ENCODE measurements at places on chromosomes 12 and 14.

DNA sequence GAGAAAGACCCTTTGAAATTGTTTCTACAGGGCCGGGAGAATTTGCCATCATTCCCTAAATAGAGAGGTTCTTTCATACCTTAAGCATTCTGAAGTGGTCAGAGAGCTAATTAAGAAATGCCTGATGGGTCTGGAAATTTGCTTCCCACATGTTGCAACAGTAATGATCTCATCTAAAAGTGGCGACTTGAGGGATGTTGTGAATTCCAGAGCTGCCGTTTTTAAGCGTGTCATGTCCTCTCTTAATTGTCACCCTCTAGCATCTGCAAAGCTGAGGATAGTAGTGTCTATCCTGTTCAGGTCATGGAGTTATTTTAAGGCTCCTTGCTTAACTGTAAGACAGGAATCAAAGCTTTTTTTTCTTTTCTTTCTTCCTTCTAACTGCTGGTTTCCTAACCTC, 60.4 kb downstream of the FOS start:
- no peak for DNase-seq

DNA sequence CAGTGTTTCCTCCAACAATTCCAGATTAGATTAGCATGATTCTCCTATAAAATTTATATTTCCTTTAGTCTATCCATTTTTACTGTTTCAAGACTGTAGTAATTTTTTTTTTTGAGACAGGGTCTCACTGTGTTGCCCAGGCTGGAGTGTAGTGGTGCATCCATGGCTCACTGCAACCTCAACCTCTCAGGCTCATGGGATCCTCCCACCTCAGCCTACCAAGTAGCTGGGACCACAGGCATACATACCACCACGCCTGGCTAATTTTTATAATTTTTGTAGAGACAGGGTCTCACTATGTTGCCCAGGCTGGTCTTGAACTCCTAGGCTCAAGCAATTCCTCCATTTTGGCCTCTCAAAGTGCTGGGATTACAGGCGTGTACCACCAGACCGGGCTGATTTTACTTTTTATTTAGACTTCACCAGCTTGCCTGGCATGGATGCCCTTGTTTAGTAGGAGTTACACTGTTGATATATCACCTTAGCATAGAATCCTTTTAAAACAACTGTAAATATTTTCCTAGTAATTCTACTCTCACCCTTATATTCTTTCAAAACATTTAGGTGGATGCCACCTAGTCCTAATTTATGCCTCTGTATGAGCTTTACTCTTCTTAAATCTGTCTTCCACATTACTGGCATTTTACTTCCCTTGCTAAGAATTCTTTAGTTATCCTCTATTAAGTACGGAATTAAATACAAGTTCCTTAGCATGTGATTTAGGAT, 55.8 kb upstream of the LIMA1 start:
- DNase-seq: no peak

GRCh38 chr14:65035049-65035448, 48.4 kb downstream of the FNTB start:
- DNase-seq: no peak

DNA sequence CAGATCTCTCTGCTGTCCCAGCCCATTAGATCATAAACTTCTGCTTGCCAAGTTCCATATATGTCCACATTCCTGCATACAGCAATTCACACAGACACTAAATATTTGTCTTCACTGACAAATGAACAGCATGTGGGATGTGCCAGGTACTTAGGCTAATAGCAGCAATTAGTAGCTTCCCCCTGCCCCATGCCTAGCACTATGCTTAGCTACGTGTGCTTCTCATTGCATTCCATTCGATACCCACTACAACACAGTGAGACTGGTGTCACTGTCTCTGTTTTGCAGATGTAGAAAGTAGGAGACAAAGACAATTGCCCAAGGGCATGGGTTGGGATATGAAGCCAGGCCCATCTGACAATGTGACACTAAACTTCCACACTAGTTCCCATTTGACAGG, 308.4 kb downstream of the BCL11B start:
- DNase-seq: no peak

DNA sequence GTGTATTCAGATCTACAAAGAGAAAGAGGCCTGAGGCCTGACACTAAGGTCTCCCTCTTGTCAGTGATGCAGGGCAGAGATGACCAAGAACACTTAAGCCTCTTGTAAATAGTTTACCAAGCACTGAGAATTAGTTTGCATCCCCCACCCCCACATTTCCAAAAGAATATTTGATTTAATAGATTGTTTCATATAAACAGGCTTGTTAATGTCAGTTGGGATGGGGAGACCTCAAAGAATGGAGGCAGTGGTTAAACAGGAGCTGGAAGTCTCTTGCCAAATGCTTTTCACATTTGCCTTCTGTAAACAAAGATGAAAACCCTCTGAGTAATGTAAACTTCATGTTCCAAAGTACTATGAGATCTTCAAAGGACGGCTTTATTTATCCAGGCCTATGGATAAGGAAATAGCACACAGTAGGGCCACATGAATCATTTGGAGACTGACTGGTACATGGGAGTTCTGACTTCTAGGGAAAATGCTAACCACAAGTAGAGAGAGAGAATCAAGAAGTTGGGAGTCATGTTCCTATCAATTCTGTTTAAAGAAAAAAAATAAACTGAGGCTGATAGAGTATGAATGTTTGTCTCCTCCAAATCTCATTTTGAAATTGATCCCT, 234.7 kb downstream of the ANO2 start:
- no peak for DNase-seq

DNA sequence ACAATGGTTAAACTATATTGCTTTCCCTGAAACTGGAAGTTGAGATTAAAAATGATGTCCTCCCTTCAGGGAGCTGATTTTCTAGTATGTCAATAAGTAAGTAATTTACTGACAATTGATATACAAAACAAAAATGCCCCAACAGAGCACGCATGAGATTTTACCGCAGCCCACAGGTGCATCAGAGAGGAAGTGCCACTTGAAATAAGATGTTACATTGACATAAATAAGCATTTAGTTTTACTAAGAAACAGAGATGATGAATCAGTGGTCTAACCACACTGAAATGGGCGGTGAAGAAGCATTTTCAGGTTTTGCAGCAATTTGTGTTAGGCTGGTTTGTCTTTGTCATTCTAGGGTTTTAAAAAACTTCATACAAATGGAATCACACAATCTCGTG, 8.8 kb upstream of the CLECL1 start:
- DNase-seq: no peak

DNA sequence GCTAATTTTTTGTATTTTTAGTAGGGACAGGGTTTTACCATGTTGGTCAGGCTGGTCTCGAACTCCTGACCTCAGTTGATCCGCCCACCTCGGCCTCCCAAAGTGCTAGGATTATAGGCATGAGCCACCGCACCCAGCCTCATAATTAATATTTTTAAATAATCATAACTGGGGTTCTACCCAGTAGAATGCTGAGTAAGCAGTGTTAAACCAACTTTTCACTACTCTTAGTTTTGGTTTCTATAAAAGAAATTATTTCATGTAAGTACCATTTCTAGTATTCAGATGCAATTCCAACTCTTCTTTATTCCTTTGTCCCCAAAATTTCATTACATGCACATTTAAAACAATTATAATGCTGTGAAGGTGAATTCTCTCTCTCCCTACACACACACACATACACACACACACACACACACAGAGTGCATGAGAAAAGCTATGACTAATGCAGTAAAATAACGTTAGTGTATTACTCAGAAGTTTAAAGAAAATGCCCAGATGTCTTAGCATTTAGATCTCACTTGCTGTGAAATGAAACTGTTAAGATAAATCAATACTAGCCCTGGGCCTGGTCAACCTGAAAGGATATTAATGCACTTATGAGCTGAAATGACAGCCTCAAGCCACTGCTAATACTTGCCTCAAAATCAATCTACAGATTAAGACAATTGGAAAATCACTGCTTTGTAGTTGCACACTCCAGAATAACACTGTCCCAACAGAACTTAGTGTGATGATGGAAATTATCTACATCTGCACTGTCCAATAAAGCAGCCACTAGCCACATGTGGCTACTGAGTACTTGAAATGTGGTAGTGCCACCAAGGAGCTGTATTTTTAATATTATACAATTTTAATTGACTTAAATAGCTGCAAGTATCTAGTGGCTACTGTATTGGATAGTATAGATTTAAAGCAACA, 36.0 kb downstream of the PTPN21 start:
- DNase-seq: peak; percentile 15
